CD4-positive, alpha-beta T cell treated with Interleukin-2 at 100 ng/mL for 4 hours (primary cell): ENCODE measurements at places on chromosomes 6 and 20.

GRCh38 chr6:148465011-148465335 lies 122.3 kb downstream of the SASH1 start:
- DNase-seq = no peak

- DNase-seq = no peak
Measured at GRCh38 chr20:63411151-63411897, 50.2 kb upstream of the CHRNA4 start.

DNA sequence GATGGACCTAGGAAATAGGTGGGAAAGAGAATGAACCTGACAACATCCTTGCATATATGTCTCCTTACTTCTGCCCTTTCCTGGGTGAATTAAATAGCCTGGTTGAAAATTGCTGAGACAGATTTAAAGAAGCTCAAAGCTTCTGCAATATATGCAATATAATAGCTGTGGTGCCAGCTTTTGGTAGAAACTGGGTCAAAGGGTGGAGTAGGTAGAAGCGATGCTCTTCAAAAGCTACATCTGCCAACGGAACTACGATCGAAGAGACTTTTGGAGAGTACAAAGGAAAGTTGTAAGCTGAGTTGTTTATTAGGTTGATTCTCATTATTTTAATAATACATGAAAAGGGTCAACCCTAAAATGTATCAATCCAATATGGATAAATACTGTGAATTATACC lies 22.8 kb upstream of the TTK start:
- no peak for DNase-seq

- no peak for DNase-seq
Measured at GRCh38 chr6:89589297-89590025, 49.1 kb downstream of the LYRM2 start.

- DNase-seq = no peak
Measured at GRCh38 chr20:64196309-64196708, 32.1 kb downstream of the MYT1 start.

GRCh38 chr6:159093609-159094443 lies 49.0 kb upstream of the TAGAP start:
- peak; percentile 62 for DNase-seq

DNA sequence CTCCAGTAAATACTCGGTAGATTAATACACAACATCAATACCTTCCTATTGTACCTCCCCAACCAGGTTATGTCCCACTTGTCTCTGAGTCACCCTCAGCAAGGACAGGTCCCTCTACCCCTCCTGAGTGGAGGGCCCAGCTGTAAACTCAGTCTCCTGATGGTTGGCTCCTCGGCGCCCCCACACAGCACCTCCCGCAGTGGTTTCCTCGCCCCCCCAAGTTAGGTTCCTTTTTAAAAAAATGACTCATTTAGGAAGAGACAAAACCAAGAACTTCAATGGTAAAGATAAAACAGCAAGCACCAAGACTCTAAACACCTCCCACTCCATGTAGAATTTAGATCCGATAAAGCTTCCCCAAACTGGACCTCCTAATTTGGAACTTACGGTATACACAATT lies 83.5 kb downstream of the TRERF1 start:
- DNase-seq = peak; percentile 83

DNA sequence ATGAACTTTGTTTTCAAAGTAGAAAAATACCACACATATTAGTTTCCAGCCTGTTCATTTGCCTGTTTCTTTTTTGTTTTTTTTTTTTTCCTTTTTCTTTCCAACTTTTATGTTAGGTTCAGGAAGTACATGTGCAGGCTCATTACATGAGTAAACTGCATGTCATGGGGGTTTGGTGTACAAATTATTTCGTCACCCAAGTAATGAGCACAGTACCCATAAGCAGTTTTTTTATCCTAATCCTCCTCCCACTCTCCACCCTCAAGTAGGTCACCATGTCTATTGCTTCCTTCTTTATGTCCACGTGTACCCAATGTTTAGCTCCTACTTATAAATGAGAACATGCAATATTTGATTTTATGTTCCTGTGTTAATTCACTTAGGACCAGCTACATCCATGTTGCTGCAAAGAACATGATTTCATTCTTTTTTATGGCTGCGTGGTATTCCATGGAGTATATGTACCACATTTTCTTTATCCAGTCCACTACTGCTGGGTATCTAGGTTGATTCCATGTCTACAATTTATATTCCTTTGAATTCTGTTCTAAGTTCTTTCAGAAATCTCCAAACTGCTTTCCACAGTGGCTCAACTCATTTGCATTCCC lies 31.8 kb downstream of the SNX14 start:
- no peak for DNase-seq

DNA sequence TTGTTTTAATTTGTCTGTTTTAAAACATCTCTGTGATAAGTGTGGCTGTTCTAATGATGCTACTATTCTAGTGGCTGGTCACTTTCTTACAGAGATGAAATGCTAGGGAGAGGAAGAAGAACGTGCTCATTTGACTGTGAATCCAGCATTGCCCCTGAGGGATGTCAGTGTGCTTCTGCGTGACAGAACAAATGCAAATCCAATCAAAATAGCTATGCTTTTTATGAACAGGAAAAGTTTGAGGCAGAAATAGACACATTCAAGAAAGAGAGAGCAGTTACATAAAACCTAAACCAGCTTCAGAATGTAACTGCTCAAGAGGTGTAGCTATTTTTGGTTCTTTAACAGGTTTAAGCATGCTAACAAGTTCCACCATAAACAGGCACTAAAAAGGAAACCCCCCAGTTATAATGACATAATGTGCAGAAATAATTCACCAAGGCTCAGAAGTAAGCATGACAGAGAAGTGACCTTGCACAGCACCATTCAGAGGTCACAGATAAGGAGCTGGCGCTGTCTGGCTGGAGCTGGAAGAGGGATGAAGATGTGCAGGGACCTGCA lies 385.3 kb downstream of the EPM2A start:
- no peak for DNase-seq

GRCh38 chr6:140303218-140303949 lies 928.9 kb upstream of the CITED2 start:
- DNase-seq = no peak

DNA sequence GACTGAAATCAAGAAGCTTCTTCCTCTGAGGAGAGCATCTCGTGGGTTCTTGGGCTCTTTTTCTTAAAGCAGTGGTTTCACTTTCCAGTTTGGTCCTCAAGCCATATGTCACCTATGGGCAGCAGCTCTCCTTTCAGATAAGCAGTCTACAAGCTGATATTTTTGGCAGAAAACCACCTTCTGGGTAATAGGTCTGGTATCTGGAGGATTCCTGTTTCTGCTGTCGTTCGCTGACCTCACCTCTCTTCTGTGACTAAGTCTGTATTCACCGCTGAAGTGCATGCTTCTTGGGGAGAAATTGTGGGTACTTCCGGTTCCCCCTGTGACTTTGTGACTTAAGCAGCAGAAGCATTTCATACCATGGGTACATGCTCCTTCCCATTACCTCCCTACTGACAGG lies 193.6 kb downstream of the EDN1 start:
- no peak for DNase-seq

- DNase-seq = no peak
Measured at GRCh38 chr20:16944745-16945144, 196.6 kb downstream of the OTOR start.

GRCh38 chr20:62335532-62335931 lies 31.6 kb downstream of the LAMA5 start:
- DNase-seq = no peak

- no peak for DNase-seq
Measured at GRCh38 chr6:108133594-108134179, 32.1 kb upstream of the NR2E1 start.

DNA sequence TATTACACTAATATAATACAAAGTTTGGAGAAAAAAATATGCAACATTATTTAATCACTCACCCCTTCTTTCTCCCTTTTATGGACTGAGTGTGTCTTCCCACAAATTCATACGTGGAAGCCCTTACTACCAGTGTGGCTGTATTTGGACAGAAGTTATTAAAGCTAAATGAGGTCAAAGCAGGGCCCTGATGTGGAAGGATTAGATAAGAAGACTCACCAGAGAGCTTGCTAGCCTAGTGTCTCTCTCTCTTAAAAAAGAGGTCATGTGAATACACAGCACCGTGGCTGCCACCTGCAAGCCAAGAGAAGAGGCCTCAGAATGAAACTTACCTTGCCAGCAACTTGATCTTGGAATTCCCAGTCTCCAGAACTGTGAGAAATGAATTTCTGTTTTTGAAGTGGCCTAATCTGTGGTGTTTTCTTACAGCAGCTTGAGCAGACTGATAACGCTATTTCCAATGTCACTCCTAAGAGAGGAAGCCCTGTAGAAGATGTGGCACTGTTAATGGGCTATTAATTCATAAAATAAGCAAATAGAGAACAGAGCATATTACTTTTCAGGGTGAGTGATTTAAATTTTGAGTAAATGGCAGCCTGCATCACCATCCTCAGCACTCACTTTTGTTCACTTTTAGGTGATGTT lies 233.4 kb downstream of the TBC1D7 start:
- no peak for DNase-seq

DNA sequence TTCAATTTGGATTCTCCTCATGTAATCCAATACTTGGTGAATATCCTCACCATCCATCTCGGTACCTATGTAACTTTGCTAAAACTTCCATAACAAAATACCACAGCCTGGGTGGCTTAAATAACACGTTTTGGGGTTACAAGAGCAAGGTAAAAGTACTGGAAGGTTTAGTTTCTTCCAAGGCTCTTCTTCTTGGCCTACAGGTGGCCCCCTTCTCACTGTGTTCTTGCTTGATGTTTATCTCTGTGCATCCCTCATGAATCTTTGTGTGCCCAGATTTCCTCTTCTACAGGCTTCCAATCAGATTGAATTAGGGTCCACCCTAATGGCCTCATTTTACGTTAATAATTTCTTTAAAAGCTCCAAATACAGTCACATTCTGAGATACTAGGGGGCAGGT lies 163.3 kb upstream of the HCRTR2 start:
- no peak for DNase-seq

GRCh38 chr6:138007014-138007472 lies 100.2 kb downstream of the PERP start:
- peak; percentile 24 for DNase-seq

DNA sequence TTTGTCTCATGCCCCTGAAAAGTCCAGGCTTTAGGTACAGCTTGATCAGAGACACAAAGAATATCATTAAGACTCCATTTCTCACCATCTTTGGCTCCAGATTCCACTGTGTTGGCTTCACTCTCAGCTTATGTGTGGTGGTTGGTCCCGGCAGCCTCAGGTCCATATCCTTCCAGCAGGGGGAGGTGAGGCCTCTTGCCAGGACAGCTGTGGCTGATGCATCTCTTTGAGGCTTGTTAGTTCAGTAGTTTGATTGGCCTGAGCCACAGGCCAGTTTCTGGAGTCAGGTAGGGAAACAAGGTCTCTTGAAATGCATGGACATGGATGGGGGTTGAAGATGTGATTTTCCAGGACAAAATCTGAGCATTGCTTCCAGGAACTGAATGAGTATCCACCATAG lies 62.4 kb downstream of the JAG1 start:
- no peak for DNase-seq

DNA sequence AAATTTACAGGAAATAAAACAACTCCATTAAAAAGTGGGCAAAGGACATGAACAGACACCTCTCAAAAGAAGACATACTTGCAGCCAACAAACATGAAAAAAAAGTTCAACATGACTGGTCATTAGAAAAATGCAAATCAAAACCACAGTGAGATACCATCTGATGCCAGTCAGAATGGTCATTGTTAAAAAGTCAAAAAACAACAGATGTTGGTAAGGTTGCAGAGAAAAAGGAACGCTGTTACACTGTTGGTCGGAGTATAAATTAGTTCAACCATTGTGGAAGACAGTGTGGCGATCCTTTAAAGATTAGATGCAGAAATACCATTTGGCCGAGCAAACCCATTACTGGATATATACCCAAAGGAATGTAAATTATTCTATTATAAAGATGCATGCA lies 858.0 kb upstream of the FLRT3 start:
- no peak for DNase-seq

DNA sequence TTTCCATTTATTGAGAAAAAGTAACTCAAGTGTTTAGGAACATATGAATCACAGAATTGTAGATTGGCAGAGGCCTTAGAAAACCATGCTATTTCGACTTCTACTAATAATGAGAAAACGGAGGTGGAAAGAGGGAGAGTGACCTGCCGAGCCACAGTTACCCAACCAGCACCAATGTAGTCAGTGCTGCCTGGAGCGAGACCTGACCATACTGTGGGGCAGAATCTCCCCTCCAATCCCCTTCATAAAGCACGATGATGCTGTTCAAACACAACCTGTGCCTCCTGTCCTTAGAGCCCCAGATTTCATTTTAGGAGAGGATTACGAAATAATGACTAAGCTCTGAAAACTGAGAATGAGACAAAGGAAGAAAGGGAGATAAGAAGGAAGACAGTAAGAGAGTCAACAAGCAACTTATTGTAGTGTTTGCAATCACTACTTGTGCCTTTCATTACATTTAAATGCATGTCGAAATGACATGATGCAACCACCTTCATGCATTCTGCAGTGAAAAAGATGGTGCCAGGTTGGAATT lies 70.6 kb downstream of the ATXN1 start:
- no peak for DNase-seq

DNA sequence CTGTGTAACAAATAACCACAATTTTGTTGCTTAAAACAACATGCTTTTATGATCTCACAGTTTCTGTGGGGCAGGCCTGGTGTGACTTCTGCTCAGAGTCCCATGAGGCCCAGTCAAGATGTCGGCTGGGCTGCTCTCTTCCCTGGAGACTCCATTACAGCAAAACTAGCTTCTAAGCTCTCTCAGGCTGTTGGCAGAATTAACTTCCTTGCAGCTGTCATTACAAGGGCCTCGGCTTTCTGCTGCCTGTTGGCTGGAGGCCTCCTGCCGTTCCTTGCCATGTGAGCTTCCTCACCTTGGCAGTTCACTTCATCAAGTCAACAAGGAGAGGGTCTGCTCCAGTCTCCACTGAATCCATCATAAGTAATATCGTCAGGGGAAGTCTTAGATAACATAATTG lies 659.2 kb downstream of the PRKN start:
- DNase-seq = no peak

DNA sequence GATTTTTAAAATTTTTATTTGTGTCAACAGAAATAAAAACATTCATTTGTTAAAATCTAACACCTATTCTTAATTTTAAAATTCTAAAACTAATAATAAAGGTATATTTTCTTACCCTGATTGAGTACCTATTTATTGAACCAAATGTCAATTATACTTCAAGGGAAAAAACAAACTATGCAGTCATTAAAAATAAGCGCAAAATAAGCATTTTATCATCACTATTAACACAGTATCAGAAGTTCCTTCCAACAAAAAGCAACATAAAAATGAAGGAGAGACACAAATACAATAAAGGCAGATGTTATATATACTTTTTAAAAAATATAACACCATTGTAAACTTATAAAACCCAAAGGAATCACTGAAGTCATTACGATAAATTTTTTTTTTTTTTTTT lies 52.7 kb downstream of the ZHX3 start:
- no peak for DNase-seq
